Posterior vena cava (tissue), 2 donors: ENCODE measurements at places on chromosomes 13 and 19. TPM values are rescaled to one million over a fixed set of nuclear protein-coding genes. Genes with fewer than 3 reads are reported as not detected.

DNA sequence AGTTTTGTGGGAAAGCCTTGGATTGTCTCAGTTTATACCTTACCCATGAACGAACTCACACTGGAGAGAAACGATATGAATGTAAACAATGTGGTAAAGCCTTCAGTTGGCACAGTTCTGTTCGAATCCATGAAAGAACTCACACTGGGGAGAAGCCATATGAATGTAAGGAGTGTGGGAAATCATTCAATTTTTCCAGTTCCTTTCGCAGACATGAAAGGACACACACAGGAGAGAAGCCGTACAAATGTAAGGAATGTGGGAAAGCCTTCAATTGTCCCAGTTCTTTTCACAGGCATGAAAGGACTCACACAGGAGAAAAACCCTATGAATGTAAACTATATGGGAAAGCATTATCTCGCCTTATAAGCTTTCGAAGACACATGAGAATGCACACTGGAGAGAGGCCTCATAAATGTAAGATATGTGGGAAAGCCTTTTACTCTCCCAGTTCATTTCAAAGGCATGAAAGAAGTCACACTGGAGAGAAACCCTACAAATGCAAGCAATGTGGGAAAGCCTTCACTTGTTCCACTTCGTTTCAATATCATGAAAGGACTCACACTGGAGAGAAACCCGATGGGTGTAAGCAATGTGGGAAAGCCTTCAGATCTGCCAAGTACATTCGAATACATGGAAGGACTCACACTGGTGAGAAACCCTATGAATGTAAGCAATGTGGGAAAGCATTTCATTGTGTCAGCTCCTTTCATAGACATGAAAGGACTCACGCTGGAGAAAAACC is 7.5 kb upstream of the ZNF440 start:
- no peak for DNase-seq

DNA sequence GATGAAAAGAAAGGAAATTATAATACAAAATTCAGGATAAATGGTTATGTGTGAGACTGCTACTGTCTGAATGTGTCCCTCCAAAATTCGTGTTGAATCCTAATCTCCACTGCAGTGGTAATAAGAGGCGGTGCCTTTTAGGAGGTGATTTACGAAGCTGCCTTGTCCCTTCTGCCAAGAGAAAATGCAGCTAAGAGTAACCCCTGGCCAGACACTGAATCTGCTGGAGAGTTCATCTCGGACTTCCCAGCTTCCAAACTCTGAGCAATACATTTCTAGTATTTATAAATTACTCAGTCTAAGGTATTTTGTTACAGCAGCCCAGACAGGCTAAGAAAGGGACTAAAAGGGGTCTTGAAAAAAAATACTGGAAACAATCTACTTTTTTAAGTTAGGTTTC is 152.6 kb downstream of the KLF12 start:
- no peak for DNase-seq

GRCh38 chr13:34628209-34628682 is 313.8 kb upstream of the NBEA start:
- no peak for DNase-seq

The CACNG6 gene
- total RNA-seq: not detected

DNA sequence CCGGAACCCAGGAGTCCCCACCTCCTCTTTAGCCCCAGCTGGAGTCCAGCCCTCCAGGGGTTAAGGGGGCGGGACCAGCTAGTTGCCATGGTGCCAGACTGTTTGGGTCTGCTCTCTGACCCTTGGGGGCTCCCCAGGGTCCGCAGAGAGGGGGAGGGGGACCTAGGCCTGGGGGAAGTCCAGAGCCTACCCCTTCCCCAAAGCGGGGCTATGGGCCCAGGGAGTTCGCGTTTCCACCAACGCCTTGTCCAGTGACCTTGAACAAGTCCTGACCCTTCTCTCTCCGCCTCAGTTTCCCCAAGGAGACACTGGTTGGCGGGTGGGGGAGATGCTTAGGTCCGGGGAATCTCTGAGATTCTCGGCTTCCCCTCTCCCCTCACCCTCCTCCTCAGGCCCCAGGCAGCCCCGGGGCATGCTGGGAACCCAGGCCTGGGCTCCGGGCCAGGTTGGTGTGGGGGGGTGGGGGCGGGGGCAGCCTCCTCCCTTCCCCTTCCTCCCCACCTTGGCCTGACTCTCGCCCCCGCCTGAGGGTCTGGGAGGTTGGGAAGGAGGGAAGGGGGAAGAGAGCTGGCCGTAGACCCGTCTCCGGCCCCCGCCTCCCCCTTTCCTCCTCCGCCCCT is 2.6 kb upstream of the SPACA6 start:
- peak; percentile 89 for DNase-seq

The ADPRHL1 gene
- 1.2 TPM for total RNA-seq

The PRX gene
- total RNA-seq: 3.4 TPM

DNA sequence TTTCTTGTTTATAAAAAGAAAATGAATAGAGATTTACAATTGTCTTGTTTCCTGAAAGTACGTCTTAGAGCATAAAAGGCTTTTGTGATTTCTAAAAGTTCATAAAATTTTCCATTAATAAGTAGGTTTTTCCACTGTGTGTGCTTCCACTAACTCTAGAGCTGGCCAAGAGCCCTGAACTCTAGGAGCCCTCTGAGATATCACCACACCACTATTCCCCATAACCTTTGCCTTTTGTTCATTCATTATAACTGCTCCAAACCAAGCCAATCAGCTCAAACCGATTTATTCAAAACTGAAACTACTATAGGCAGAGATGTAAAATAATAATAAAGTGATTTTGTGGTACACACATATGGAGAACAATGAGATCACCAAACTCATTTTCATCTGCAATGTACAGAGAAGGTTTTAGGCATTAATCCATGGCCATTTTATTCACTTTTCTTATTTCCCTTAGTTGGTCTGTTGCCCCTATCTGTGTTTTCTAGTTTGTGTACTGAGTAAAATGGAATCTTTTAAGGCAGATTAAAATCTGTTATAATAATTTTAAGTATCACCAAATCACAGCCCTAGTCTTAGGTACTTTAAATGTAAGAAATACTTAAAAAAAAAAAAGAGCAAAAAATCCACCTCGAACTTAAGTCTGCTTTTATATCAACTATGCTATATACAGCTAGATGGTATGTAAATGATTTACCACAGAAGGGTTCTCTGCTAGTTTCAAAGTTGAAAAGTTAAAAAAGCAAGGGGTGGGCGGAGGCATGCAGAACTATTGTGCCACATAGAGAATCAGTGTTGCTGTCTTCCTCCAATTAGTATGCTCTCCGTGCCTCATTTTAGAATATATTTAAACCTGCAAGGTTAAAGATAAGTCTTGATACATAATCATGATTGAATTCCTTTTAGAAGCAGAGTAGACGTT is 311.3 kb downstream of the KLF12 start:
- no peak for DNase-seq

GRCh38 chr19:37669450-37669914 is 14.2 kb upstream of the ZFP30 start:
- no peak for DNase-seq
